ENCODE measurements at places on chromosomes 6 and 20.

- no peak for DNase-seq
These were observed 41.7 kb upstream of the ZNF831 start for GRCh38 chr20:59121714-59122565.

DNA sequence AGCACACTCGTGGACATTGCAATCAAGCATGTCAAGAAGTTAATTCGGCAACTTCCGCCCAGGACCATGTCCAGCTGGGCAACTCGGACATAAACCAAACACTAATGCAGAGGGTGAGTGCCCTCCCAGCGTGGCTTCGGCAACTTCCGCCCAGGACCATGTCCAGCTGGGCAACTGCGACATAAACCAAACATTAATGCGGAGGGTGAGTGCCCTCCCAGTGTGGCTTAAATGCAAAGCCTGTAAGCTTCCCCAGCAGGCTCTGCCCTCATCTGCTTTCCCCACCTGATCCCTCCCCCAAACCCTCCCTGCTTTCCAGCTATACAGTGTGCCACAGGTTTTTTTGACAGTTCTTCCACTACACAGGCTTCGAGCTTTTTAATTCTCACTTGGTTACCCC lies 143.4 kb downstream of the PXDC1 start:
- no peak for DNase-seq

DNA sequence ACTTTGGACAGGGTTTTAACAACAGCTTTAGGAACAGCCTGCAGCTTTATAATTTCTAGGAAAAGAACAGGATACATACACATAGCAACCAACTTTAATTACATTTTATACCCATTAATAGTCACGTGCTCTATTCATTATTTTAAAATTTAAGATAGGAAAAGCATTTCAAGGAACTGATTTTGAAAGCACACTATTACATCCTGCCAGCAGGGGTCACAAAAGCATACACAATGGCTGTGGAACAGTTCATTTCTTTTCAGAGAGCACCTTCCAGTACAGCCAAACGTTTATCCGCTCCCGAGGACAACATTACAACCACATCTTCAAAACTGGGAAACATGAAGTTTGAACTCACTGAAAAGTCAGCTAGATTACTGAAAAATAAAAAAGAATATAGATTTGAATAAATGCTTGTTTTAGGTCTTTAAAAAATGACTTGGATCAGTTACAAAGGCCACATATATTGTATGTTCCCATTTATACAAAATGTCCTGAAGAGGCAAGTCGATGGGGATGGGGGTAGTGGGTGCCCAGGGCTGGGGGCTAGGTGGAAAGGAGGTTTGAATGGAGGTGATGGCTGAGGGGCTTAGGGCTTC lies 104.6 kb upstream of the EXOC2 start:
- peak; percentile 36 for DNase-seq

DNA sequence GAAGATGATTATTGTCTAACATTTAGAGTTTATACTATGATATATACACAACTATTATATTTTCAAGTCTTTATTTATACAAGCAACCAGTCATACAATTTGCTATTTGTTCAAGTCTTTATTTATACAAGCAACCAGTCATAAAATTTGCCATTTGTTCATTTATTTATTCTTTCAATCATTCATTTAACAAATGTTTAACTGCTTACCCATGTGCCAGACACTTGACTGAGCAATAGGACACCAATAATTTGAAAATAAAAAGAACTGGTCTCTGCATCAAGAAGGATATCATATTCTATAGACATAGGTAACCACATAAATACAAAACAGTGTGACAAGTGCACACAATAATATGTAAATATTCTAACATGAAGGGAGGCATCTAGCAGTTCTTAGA lies 20.3 kb downstream of the GRIK2 start:
- DNase-seq, result no peak

GRCh38 chr6:157625764-157626163 lies 197.3 kb upstream of the SNX9 start:
- DNase-seq, result no peak

DNA sequence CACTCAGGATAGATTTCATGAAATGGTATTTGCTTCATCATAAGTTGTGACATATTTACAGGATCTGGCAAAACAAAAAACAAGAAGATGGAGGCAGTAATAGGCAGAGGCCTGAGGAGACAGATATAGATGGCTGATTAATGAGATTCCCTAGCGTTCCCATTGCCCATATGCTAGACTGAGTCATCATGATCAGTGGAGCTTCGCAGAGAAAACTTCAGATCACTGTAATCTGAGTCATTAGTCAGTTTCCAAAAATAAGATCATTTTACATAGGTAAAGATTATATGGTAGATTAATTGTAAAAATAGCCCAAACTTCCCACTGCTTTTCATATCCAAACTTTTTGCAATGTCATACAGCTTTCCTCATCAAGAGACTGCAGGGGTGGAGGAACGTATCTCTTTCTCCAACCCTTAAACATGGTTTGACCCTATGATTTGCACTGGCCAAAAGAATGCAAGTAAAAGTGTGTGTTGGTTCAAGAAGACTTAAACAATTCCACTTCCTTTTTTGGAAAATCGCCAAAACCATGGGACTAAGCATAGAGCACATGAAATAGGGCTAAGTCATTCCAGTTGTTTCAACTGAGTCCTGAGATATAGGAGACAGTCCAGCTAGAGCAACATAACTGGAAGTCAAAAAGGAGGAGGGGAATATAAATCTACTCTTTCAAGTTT lies 626.0 kb downstream of the RNF144B start:
- DNase-seq, result no peak
